RKO (cell line): ENCODE measurements at places on chromosomes 16 and 17.
A peak's percentile ranks its signal among the peaks of the same experiment; 100 is the strongest.

DNA sequence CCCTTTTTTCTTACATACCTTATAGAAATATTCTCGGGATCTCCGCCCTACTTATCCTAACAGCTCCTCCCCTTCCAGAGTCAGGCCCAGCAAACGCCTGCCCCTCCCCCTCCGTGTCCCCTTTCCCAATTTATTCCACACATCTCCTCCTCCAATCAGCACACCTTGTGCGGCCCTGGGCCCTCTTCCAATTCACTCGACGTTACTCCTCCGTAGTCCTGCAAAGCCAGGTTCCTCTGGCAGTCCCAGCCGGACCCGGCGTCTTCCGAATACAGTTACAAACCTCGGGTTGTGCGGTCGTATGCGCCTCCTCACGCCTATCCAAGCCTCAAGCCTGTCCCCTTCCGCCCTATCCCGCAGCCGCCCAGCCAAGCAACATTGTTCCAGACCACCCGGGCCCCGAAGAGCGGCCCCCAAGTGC, 677 bp downstream of the CBX1 start:
- DNase-seq, result peak; percentile 67

GRCh38 chr16:68284847-68285246, 20.5 kb downstream of the SLC7A6 start:
- DNase-seq, result no peak

GRCh38 chr17:19703106-19703827, 13.1 kb downstream of the SLC47A2 start:
- DNase-seq, result no peak

- no peak for DNase-seq
Measured at GRCh38 chr17:43018932-43019331, 3.3 kb downstream of the VAT1 start.

DNA sequence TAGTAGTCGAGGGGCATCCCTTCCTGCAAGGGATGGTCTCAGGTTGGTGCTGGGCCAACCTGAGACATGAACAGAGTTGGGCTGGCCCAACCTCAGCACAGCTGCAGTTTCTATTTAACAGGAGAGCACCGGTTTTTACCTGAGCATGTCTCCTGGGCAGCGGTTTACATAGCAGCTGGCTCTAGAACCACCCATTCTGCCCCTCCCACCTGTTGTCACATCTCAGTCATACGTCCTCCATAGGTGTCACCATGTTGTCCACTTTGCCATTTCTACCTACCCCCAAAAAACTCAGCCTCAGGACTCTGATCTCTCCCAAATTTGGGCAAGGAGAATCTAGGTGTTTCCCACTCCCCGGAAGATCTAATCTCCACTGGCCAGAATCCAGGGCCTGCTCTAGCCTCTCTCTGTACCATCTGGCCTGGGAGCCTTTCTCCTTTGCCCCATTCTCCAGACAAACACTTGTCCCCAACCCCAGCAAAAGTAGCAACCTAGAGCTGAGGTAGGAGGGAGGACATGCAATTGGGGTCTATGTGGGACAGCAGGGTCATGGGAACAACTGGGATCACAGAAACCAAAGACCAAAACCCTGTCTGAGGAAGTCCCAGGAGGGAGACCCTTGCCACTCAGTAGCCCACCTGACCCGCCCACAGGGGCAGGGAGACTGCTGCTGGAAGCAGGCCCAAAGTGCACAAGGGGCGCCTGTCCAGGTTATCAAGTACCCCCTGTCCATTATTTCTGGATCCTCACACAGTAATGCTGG, 19.1 kb downstream of the ETV4 start:
- DNase-seq, result no peak

DNA sequence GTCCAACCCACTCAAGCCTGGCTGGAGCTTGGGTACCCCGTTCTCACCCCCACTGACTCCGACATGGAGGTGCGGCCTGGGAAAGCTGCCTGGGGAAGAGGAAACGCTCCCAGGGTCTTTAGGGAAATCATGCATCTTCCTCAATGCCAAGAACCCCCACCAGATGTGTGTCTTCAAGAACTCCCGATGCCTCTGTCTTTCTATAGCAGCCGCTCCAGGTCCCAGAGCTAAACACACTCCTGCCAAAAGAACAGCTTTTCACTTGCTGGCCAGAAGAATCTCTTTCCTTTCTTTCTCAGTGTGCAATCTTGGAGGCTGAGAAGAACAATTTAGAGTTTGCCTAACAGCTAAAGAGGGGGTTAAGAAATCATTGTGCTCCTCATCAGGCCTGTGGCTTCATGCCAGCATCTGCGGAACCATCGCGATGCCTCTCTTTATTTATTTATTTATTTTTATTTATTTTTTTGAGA, 41.1 kb upstream of the MTSS2 start:
- no peak for DNase-seq

DNA sequence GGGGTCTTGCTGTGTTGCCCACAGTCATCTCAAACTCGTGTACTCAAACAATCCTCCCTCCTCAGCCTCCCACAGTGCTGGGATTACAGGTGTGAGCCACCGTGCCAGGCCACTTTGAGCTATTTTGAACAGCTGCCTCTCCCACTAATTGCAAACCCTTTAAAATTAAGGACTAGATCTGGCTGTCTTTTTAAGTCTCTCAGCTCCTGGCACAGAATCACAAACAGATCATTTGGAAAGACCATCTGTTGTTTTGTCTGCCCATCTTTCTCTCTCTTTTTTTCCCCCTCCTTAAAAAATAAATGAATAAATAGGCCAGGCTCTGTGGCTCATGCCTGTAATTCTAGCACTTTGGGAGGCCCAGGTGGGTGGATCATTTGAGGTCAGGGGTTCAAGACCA, 10.9 kb upstream of the STAT3 start:
- no peak for DNase-seq

DNA sequence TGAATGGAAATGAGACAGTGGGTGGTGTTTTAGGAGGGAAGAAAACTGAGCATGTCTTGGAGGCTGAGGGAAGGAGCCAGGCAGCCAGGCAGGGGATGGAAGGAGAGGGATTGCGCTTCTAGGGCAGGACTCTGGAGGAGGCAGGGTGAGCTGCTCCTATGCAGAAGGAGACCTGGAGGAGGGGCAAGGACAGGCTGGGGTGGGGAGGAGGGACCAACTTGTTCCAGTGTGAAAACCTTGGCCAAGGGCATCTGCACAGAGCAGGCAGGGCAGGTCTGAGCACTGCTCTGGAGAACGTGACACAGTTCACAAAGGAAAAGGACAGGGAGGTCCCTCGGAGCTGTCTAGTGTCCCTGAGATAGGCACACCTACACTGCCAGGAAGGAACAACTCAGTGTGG, 5.5 kb downstream of the GALK1 start:
- DNase-seq, result no peak

DNA sequence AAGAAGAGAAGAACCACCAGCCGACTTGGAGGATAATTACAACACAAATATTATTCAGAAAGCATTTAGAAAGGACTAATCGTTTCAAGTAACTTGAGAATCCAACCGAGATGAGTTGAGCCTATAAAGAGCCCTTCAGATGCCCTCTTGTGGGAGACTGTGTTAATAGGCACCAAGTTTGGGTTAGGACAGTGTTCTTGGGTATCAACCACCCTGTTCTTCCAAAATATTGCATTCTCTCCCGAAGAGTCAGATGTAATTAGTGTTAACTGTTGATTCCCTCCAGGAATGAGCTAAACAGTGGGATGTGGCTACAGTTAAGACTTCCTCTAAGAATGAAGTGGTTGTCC, 87.8 kb upstream of the NOL11 start:
- peak; percentile 57 for DNase-seq

DNA sequence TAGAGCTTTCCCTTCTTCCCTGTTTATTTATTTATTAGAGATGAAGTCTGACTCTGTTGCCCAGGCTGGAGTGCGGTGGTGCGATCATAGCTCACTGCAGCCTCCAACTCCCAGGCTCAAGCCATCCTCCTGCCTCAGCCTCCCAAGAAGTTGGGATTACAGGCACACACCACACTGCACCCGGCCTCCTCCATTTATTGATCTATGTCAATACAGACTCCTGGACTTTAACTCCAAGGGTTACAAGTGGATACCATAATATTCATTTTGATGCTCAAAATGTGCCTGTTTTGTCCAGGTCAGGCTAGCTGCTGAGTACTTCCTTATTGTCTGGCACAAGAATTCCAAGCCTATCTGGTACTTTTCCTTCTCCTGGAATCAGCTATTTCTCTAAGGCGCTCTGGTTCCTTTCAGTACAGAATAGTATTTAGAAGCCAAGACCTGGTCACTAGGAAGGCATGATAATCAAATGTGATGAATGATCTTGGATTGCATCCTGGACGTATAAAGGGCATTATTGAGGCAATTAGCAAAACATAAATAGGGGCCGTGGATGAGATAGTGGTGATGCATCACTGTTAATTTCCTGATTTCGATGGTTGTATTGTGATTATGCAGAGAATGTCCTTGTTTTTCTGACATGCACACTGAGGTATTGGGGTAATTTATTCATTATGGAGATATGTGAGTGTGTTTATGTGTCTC, 21.7 kb downstream of the IL4R start:
- DNase-seq, result no peak

DNA sequence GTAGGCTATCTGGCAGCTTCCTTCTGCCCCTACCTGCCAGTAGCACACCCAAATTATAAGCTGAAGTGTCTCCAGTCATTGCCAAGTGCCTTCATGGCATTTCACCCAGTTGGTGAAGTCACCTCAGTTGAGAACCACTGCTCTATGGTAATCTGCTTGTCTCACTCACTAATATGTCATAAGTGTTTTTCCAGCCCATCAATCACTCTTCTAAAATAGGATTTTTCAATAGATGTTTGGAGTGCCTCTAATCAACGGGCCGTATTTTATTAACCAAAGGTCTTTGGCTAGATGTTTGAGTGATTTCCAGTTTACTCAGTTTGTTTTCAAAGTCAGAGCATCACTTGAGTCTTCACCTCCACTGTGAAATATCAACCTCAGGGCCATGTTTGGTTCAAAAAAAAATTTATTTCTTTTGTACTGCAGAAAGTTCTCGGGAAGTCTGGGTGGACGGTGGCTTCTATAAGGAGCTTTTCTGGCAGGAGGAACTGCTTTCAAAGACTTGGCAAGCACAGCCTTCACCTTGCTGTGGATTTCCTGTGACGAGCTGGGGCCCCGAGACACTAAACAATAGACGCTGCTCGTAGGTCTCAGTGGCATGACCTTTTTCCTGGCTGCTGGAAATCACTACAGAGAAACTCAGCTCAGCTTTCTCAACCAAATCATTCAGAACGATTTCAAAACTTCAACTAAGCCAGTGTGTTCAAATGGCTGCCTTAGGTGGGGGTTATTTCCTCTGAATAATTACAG, 95.2 kb upstream of the FOXF1 start:
- DNase-seq, result no peak

GRCh38 chr17:29927546-29927945, 2.5 kb downstream of the SSH2 start:
- DNase-seq, result no peak

GRCh38 chr17:55441544-55441943, 19.9 kb upstream of the MMD start:
- DNase-seq, result no peak

GRCh38 chr16:12612598-12613101, 191.0 kb downstream of the CPPED1 start:
- DNase-seq, result peak; percentile 67

GRCh38 chr16:17147942-17148341, 322.8 kb downstream of the XYLT1 start:
- DNase-seq, result no peak

DNA sequence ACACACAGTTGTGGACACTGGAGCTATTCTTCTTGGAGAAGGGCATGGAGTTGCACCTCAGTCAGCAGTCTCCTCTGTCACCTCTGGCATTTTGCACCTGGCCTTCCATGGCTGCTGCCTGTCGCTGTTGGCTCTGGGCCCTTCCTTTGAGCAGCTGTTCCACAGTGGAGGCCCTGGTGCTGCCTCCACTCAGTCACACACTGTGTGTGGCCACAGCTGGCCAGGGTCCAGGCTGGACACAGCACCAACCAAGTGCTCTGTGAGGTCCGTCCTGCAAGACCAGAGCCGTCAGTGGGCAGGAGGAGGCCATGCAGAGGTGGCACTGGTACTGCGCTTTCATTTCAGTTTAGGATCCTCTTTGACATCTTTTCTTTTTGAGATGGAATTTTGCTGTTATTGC, 21.6 kb upstream of the MED9 start:
- DNase-seq, result no peak

- DNase-seq, result peak; percentile 62
Measured at GRCh38 chr16:84175350-84176081, 11.3 kb downstream of the TAF1C start.

GRCh38 chr17:49524473-49525359, 29.6 kb downstream of the NGFR start:
- DNase-seq, result no peak

DNA sequence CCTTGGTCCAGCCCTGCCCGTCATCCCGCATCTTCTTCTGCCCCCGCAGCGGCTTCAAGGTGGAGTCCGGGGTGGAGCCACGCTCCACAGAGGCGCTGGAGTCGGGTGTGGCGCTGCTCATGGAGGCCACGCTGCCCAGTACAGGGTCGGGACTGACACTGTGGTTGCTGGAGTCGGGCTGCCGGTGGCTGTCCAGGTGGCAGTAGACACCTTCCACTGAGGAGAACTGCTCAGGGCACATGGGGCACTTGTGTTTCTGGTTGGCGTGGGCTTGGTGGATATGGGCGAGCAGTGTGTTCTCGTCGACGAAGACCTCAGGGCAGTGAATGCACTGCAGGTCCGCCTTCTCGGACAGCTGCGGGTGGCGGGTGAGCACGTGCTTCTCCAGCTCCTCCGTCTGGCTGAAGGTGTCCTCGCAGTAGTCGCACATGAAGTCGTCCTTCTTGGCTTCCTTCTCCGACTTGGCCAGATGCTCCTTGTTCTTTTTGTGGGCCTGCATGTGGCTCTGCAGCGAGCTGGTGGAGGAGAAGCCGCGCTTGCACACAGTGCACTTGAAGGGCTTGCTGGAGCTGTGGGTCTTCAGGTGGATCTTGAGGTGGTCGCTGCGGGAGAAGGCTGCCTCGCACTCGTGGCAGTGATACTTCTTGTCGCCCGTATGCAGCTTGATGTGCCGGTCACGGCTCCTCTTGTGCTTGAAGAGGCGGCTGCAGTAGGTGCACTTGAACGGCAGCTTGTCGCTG, 217.8 kb downstream of the ZNF423 start:
- no peak for DNase-seq

DNA sequence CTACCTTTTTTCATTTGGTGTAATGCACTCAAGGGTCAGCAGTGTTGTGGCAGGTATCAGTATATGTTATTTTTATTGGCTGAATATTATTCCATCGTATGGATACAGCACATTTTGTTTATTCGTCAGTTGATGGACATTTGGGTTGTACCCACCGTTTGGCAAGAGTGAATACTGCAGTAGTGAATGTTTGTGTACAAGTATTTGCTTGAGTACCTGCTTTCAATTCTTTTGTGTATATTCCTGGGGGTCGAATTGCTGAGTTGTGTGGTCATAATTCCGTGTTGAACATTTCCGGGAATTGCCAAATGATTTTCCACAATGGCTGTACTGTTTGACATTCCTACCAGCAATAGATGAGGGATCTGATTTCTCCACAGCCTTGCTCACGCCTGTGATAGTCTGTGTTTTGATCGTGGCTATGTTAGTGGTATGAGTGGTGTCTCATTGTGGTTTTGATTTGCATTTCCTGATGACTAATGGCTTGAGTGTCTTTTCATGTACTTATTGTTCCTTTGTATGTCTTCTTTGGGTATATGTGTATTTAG, 108.4 kb downstream of the OR1D5 start:
- DNase-seq, result peak; percentile 89
